ENCODE measurements at places on chromosomes 12 and 14. TPM values are rescaled to one million over a fixed set of nuclear protein-coding genes. Genes with fewer than 3 reads are reported as not detected.

DNA sequence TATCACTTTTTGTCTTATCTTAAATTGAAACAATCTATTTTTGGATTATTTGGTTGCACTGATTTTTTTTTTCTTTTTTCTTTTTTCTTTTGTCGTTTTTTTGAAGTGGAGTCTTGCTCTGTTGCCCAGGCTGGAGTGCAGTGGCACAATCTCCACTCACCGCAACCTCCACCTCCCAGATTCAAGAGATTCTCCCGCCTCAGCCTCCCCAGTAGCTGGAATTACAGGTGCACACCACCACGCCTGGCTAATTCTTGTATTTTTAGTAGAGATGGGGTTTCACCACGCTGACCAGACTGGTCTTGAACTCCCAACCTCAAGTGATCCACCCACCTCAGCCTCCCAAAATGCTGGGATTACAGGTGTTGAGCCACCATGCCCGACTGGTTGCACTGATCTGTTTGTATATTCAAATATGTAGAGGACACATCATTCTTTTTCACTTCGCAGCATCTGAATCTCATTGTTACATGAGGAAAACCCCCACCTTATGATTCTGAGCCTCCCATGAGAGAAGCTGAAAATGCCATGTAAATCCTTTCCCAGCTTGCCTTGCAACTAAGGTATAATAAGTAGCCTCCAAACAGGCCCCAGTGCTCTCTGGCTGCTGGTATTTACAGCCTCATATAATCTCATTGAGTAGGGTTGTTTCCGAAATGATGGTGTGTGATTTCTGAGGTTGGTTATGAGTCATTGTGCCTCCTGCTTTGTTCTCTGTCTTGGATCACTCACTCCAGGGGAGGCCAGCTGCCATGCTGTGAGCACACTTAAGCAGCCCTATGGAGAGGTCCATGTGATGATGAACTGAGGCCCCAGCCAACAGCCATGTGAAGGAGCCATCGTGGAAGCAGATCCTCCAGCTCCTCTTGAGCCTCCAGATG, 5.2 kb upstream of the HSP90B1 start:
- DNase-seq: no peak

GRCh38 chr12:69405566-69405865, 46.0 kb downstream of the YEATS4 start:
- no peak for DNase-seq

GRCh38 chr14:73943083-73943482, 6.8 kb downstream of the FAM161B start:
- DNase-seq: no peak

- no peak for DNase-seq
These were observed 1.5 kb upstream of the PPP1CC start for GRCh38 chr12:110744151-110744571.

The LRTM2 gene
- not detected for total RNA-seq
